GM19239 (cell line): ENCODE measurements at places on chromosomes 11 and 22.
A peak's percentile ranks its signal among the peaks of the same experiment; 100 is the strongest.

DNA sequence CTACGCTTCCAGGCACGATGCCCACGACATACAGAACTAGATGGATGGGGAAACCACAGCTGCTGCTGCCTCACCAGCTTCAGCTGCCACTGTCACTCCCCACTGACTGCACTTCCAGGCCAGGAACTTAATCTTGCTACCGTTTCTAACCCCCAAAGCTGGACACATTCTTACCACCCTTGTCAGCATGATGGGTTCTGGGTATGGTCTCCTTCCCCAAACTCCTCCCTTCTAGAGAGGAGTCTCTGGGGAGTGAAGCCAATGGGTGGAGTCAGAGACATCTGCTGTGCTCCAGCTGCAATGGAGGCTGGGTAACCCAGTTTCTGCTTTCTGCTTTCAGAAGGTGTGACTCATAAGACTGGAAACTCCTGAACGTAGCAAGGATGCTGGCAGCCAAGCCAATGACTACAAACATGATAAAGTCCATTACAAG, 87.0 kb upstream of the THY1 start:
- peak; percentile 79 for DNase-seq

GRCh38 chr22:47686594-47687345, 924.3 kb downstream of the TBC1D22A start:
- DNase-seq = no peak

DNA sequence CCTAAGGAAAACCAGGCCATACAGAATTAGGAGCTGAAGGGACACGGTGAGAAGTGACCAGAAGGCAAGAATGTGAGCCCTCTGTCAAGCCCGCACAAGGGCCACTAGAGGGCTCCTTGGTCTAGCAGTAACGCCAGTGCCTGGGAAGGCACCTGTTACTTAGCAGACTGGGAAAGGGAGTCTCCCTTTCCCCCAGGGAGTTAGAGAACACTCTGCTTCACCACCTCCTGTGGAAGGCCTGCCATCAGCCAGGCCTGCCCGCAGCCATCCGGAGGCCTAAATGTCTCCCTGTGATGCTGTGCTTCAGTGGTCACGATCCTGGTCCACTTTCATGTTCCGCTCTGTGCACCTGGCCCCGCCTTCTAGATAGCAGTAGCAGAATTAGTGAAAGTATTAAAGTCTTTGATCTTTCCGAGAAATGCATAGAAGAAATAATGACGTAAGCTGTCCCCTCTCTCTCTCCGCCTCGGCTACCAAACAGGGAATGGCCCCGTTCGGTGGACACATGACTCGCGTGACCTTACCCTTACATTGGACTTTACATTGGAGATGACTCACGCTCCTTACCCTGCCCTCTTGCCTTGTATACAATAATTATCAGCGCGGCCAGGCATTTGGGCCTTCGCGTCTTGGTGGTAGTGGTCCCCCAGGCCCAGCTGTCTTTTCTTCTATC, 10.7 kb upstream of the GSTP1 start:
- DNase-seq = no peak

GRCh38 chr11:66467034-66467659, 442 bp downstream of the PELI3 start:
- DNase-seq = peak; percentile 68

DNA sequence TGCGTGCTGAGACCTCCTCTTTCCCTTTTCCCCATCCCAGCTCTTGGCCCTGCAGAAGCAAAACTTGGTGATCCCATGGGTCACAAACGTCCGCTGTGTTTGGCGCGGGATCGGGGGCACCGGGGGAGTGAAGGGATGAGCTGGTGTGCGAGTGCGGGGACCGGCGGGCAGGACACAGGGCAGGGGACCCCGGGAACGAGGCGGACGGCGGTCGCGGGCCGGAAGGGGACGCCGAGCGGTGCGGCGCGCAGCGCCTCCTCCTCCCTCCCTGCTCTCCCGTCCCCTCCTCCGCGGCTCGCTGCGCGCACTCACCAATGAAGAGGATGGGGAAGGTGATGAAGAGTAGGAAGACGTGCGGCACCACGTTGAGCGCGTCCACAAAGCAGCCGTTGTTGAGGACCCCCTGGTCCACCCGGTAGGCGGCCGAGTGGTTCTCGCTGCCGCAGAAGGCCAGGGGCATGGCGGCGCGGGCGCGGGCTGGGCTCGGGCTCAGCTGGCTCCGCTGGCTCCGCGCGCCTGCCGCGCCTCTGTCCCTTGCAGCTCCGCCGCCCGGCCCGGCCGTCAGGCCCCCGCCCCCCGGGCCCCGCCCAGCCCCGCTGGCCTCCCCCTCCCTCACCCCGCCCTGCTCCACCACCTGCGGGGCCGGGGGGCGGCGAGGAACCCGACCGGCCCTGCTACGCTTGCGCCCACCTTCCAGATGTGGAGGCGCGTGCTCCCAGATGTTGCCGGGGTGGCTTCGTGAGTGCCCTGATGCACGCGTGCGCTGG, at the start of gene ABCC8:
TSS of gene ABCC8 (minus strand) at position 529 of the 767 bp plus-strand sequence. CDS start at position 460, 69 bp downstream.
- no peak for DNase-seq

DNA sequence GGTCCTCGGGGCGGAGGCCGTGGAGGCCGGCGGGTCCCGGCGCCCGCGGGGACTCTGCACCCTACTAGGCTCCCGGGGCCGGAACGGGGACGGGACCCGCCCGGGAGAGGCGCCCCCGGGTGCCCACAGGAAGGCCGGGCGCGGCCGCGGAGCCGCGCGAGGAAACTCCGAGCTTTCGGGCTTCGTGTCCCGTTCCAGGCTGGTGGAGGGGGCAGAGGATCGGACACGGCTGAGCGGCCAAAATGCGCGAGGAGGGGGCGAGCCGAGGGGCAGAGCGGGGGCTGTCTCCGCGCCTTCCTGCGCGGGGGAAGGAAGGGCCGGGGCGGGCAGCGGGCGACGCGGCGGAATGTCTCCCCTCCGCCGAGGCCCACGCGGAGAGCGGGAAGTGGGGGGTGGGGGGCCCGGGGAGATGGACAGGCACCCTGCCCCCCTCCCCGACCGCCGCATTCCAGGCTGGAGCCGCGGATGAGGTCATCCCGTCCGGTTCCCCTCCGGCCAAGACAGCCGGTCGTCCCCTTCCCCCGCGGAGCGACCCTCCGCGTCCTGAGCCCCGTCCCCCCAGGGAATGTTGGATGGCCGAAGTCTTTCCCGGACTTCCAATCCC, 430 bp downstream of the CDC42EP1 start:
- DNase-seq = no peak

DNA sequence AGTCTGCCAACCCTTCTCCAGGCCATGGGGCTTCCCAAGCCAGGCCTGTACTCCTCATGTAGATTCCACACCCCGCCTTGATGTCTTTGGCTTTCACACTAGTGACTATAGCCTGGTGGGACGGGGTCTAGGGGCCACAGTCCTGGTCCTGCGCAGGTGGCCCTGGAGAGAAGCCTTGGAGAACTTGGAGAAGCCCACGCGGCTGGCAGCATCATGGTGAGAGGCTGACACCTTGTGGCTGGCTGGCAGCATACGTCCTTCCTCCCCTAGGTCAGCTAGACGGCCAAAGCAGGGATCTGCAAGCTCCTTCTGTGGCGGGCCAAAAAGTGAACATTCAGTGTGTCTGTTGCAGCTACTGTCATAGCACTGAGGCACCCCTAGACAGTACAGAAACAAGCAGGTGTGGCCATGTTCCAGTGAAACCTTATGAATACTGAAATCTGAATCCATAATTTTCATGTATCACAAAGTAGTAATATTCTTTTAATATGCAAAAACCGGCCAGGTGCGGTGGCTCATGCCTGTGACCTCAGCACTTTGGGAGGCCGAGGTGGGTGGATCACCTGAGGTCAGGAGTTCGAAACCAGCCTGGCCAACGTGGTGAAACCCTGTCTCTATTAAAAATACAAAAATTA, 42.0 kb downstream of the FAM83F start:
- DNase-seq = peak; percentile 65

- no peak for DNase-seq
These were observed 62.3 kb downstream of the NRXN2 start for GRCh38 chr11:64660706-64661105.

DNA sequence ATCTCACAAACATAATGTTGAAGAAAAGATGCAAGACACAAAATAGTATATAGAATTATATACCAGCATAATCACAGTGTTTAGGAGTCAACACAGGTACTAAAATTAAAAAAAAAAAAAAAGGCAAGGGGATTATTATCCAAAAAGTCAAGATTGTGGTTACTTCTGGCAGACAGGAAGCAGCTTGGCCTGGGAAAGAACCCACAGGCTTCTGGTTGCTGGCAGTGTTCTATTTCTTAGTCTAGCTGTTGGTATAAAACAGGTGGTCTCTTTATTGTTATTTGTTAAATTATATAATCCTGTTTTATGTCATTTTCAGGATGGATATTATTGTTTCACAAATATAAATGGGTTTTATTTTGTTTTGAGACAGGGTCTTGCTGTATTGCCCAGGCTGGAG, 54.0 kb downstream of the C11orf58 start:
- no peak for DNase-seq

GRCh38 chr11:78351979-78352841, 65.4 kb downstream of the GAB2 start:
- DNase-seq = no peak

DNA sequence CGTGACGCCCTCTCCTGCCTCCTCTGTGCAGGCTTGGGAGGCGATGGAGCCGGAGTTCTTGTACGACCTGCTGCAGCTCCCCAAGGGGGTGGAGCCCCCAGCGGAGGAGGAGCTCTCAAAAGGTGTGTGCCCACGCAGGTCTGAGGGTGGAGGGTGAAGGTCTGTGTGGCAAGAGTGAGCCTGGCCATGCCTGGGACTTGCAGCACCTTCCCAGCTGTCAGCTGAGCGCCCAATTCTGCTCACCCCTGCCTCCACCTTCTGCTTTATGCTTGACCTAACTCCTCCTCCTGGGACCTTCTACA, 2.5 kb downstream of the PARVG start:
- DNase-seq = no peak

GRCh38 chr22:18060646-18061620, 16.9 kb upstream of the PEX26 start:
- no peak for DNase-seq

- no peak for DNase-seq
These were observed at the start of gene LINC01488 for GRCh38 chr11:69481393-69481844. Gene LINC01488 (plus strand): TSS chr11:69481663.

DNA sequence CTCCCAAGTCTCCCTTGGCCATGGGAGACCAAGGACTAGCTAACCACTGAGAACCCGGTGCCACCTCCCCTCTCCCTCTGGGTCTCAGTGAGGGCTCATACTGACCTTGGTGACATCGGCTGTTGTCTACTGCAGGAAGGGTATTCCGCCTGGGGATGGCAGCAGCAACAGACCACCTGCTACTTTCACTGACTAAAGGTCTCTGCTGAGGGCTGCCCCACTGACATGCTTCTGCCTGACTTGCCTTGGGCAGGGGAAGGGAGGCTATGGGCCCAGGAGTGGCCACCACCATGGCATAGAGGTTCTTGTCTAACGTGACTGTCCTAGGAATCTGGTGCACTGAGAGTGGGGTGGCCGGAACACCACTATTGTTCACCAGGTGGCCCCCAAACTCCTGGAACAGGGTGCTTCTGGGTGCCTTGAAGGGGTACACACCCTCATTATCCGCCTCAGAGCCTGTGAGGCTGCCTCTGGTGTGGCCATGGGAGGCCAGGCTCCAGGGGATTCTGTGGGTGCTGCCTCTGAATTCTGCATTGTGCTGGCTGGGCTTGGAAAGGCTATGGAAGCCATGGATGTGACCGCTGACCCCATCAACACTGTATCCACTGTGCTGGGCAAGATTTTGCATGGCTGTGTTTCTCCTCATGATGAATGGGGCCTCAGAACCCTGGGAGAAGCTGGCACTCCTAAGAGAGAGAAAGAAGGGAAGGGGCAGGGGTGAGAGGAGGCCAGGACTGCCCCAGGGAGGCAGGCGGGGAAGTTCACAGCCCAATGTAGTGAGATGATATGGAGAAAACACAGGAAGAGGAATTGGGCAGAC, 38.3 kb downstream of the GAB4 start:
- DNase-seq = no peak

DNA sequence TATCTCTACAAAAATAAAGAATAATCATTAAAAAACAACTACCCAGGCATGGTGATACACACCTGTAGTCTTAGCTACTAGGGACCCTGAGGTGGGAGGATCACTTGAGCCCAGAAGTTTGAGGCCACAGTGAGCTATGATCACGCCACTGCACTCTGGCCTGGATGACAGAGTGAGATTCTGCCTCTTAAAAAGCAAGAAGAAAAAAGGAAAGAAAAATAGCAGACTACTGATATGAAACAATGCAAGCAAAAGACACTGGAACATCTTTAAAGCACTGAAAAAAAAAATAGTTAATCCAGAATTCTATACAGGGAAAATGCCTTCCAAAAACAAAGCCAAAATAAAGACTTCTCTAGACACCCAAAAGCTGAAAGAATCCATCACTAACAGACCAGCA, 5.9 kb downstream of the VPS37C start:
- DNase-seq = no peak

DNA sequence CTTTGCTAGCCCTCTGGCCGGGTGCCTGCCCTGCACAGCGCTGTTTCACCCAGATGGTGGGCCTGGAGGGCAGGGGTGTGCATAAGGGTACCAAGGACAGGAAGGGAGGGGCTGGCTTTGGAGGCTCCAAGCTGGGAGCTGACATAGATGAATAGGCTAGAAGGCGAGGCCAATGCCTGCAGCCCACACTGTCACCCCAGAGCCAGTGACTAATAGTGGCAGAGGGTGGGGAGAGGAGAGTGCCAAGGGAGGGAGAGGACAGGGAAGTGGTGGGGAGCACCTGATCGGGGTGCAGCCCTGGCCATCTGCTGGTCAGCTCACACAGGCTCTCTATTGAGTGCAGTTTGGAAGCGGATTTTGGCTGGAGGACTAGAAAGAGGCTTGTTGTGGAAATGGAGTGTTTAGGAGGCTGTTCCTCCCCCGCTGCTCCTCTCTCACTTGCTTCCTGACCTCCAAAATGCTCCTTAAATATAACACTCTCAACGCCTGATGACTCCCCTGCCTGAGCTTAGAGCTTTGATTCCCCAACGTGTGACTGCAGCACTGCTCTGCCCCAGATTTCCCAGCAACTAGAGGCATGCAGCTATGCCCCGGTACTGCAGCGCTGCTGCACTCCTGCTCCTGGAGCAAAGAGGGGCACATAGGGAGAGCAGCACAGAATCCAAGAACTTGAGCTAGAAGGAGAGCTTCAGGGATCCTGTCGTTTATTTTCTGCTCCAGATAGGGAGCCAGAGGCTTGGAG, 89.2 kb downstream of the GRAMD1B start:
- DNase-seq = no peak
